ENCODE measurements at places on chromosomes 6 and 20. TPM values are rescaled to one million over a fixed set of nuclear protein-coding genes. Genes with fewer than 3 reads are reported as not detected.

The SLC35F1 gene
- not detected for total RNA-seq

The GSTA3 gene
- total RNA-seq: not detected

The NOTCH4 gene
- 0.65 TPM for total RNA-seq

The ANGPT4 gene
- not detected for total RNA-seq

The CALHM5 gene
- total RNA-seq: 8.2 TPM

All from GM23248 (cell line).